Fibroblast of villous mesenchyme (primary cell): ENCODE measurements at places on chromosomes 13 and 19. TPM values are rescaled to one million over a fixed set of nuclear protein-coding genes. Genes with fewer than 3 reads are reported as not detected.
A peak's percentile ranks its signal among the peaks of the same experiment; 100 is the strongest.

Gene LSR
- total RNA-seq: 0.86 and 1.6 TPM in 2 replicates

Gene KLK6
- total RNA-seq: not detected in 2 replicates

GRCh38 chr13:98433654-98434053, 143.3 kb downstream of the STK24 start:
- DNase-seq: no peak

Gene BEST2
- total RNA-seq: not detected in 2 replicates

GRCh38 chr19:52398081-52398441, 412 bp downstream of the ZNF528 start:
- no peak for DNase-seq

- DNase-seq: no peak
These were observed 10.4 kb upstream of the GIPR start for GRCh38 chr19:45657520-45658167.

Gene C19orf85
- not detected in 2 replicates for total RNA-seq

GRCh38 chr19:41328157-41328841, 18.3 kb downstream of the CCDC97 start:
- peak; percentile 30 for DNase-seq
